ENCODE measurements at places on chromosomes 13 and 19.

- DNase-seq: no peak
Observed at GRCh38 chr19:48127561-48127960, 16.9 kb upstream of the PLA2G4C start.

GRCh38 chr13:43132257-43132656 lies 108.9 kb downstream of the DNAJC15 start:
- no peak for DNase-seq

DNA sequence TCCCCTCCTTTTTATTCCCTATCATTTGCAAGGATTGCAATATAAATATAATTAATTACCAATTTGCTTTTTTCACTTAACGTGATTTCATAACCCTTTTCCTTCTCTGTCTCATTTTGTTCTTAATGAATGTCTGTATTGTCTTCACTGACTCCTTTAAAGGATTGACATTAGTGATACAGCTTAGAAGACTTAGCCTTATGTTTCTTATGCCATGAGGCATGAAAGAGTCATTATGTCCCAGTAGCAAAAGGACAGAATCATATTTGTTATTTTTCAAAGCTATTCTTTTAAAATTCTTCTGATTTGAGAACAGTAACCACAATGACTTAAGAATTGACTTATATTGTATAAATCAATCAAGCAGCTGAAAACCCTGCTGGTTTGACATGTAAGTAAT lies 26.2 kb downstream of the SLC10A2 start:
- DNase-seq: no peak

GRCh38 chr13:73693215-73693614 lies 441.0 kb downstream of the KLF12 start:
- DNase-seq: no peak

Data from NCI-H774 (cell line).